Anterior cingulate cortex (tissue), 58 donors: ENCODE measurements at places on chromosomes 1 and 21.

GRCh38 chr1:33468531-33468930 is 3.9 kb upstream of the ZSCAN20 start:
- no peak for DNase-seq

DNA sequence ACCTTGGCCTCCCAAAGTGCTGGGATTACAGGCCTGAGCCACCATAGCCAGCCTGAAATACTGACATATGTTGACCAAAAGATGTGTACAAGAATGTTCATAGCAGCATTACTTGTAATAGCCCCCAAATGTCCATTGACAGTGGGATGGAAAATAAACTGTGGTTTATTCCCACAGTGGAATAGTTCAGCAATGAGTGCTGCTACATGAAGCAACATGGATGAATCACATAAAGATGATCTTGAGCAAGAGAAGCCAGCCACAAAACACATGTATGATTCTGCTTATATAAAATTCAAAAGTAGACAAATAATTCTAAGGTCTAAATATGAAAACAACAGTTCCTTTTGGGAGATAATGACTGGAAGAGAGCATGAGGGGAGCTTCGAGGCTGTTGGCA is 9.1 kb upstream of the CREG1 start:
- no peak for DNase-seq

- DNase-seq = no peak
Observed at GRCh38 chr1:240363315-240363714, 248.6 kb downstream of the GREM2 start.

DNA sequence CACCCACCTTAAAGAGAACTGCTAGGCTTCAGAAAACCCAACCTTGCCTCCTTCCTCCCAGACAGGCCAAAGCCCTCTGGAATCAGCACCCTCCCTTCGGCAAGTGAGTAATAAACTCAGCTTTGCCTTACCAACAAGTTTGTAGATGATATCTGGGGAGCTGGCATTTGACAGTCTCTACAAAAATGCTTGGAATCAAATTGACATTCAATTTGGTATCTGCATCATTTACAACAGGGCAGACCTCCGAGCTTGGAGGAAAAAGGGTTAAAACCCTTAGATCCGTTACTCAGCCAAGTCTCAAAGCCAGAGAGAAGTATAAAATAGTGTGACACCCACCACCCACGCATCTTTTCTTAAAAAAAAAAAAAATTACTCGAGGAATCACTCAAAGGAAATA is 149.3 kb upstream of the EDN2 start:
- DNase-seq = no peak

- no peak for DNase-seq
Observed at GRCh38 chr1:225814381-225814780, 4.5 kb downstream of the EPHX1 start.

DNA sequence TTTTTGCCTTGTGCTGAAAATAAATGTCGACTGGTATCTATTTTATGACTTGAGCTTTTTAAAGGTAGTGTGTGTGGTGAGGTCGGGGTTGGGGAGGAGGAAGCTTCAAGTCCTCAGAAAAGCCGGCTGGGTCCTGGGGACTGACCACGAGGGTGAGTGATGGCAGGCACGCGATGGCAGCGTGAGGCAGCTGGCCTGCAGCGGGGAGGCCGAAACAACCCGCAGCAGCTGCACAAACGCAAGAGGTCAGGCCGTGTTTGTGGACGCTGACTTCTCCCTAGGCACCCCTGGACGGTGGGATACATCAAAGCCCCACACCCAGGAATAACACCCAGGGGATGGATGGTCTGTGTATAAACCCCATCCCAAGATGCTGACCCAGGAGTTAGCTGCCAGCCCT is 51.4 kb downstream of the ZBTB18 start:
- no peak for DNase-seq

- no peak for DNase-seq
Observed at GRCh38 chr1:163069142-163069541, at the start of gene RGS4. TSS of gene RGS4 (plus strand) at chr1:163069361. CDS start at chr1:163069485, 124 bp downstream.

- no peak for DNase-seq
Observed at GRCh38 chr1:165052936-165053335, 303.6 kb downstream of the LMX1A start.

- no peak for DNase-seq
Observed at GRCh38 chr1:78005448-78005722, 646 bp downstream of the DNAJB4 start.

DNA sequence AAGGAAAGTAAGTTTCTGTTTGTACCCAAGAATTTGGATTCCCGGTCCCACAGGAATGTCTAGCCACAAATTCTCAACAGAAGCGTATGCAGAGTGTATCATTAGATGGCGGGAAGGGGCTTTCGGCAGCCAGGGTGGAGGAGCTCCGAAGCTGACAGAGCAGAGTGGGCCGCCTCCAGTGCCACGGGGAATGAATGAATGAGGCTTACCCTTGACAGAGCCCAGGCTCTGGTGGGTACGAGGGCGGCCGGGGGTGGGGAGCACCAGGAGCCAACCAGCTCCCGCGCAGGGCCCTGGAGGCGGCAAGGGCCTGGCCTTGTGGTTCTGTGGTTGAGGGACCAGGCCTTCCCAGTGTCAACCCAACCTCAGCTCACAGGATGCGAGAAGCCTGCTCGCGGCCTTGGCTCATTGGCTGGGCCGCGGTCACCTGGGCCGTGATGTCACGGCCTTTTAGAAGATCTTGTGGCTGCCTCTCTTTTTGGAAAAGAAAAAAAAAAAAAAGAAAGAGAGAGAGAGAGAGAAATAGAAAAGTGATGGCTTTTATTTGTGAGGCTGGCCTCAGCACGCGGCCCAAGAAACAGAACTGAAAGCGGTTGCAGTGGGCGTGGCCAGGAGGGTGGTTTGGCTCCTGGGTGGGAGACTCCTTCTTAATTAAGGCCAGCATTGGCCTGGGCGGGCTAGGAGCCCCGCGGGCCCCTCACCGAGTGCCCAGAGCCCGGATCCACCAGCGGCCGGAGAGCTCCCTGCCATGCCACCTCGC is 34.9 kb upstream of the RUNX3 start:
- no peak for DNase-seq

DNA sequence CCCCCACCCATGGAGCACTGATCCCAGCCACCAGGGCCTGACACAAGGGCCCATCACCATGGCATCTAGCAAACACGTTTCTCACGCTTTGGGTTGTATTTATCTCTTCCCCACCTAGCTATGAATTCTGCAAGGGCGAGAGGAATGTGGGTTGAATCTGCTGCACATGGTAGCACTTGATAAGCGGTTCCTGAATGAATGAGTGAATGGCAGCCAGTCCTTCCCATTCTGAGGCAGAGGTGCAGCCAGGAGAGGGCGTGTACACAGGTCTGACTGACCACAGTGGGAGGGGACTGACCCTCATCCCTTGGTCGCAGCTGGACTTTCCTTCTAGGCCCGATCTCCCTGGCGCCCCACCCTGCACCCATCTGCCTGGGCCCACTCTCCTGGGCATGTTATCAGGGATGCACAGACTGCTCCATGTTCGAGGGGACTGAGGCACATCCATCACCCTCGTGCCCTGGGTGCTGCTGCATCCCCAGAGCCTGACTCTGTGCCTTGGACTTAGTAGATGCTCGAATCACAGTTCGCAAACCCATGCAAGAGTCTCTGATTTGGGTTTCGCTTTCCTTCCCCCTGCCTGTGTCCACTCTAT is 1.0 kb downstream of the RD3 start:
- DNase-seq = no peak

GRCh38 chr1:206495011-206495461 is 12.3 kb upstream of the RASSF5 start:
- DNase-seq = no peak
